ENCODE measurements at places on chromosomes 16 and 17.

DNA sequence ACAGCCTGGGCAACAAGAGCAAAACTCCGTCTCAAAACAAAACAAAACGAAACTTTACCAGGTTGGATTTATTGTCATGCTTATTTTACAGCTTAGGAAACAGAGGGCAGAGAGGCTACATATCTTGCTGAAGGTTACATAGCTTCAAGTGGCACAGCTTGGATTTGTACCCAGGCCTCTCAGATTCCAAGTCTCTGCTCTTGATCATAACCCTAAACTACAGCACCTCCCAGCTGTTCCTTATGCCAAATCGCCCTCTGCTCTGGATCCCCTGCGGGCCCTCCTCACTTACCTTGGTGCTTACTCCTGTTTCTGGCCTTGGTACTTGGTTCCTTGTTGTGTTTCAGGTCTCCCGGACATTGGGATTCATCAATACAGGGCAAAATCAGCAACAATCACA is 11.7 kb upstream of the CUEDC1 start:
- no peaks in the 10 kb centered on the region for H3K27me3 ChIP-seq

- H3K4me1 ChIP-seq, result peaks cover 24% of the 10 kb centered on the region
- H3K4me3 ChIP-seq, result no peak overlapping the region
- H3K27me3 ChIP-seq, result no peaks in the 10 kb centered on the region
- no peak for DNase-seq
- H3K36me3 ChIP-seq, result peaks cover 39% of the 10 kb centered on the region
- H3K27ac ChIP-seq, result no peak overlapping the region
These were observed 106.4 kb upstream of the TOB1 start for GRCh38 chr17:50972577-50972976.

DNA sequence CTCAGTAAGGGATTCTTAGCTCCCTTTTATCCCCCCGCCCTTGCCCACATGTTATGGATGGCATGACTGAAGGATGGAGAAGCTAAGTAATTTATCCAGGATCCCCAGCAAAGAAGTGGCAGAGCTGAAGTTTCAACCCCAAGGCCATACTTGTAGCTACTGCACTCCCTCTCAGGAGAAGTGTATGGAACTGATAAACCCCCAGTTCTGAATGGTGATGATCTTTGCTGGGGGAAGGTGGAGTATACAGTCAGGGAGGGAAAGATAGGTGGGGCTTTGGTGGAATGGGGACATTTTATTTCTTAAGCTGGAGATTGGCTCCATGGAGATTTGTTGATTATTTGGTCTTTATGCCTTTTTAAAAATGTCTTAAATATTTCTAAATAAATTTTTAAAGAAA is 58.3 kb downstream of the TNRC6C start:
- DNase-seq, result no peak
- peaks cover 5% of the 10 kb centered on the region for H3K4me1 ChIP-seq
- H3K27ac ChIP-seq, result no peak overlapping the region
- H3K36me3 ChIP-seq, result no peaks in the 10 kb centered on the region

DNA sequence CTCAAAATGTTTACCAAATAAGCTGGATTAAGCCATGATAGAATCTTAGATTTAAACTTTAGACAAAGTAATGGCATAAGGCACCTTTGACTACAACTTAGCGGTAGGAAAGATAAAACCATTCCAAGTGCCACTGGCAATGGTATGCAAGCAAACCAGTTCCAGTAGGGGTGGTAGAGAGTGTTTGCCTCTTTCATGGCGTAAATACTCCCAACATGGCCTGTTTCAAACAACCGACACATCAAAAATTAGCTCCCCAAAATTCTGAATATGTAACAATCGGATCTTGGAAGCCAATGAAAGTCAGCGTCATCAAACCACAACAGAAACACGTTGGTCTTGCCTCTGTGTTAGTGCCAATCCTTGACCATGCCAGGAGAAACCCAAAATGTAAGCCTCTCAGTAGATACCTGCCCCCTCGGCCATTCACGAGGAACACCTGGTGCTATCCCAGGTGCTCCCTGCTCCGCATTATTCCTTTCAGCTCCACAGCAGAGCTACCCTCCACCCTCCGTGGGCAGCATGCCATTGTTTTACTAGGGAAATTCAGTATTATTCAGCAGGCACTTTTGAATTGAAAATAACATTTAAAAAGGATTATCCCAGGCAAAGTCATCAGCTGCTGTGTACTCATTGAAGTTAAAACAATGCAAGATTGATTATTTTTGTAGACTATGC is 307.8 kb upstream of the CDH11 start:
- no peaks in the 10 kb centered on the region for H3K36me3 ChIP-seq
- no peak overlapping the region for H3K27ac ChIP-seq
- H3K4me1 ChIP-seq, result no peaks in the 10 kb centered on the region
- DNase-seq, result no peak
- no peaks in the 10 kb centered on the region for H3K27me3 ChIP-seq
- no peak overlapping the region for H3K4me3 ChIP-seq

DNA sequence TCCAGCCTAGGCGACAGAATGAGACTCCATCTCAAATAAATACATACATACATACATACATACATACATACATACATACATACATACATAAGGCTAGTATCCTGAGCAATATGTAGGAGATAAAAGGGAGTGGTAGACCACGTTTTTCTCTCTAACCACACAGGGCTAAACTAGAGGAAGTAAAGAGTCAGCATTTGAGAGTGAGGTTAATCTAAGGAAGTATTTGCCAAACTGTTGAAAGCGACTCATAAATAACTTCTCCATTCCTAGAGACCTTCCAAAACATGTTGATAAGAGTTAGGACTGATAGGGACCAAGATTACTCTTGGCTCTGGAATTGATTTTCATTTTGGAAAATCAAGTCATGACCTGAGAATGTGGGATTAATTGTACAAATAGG is 68.9 kb downstream of the NEUROD2 start:
- DNase-seq, result no peak
- no peak overlapping the region for H3K4me3 ChIP-seq
- H3K36me3 ChIP-seq, result no peaks in the 10 kb centered on the region
- peaks cover 6% of the 10 kb centered on the region for H3K4me1 ChIP-seq

GRCh38 chr17:7929158-7930023 is at the start of gene KCNAB3:
Gene KCNAB3 (minus strand): TSS chr17:7929856. CDS start chr17:7929435, 421 bp downstream.
- peak within 1 kb of the TSS; percentile 98 for H3K4me3 ChIP-seq
- peak; percentile 97 for DNase-seq
- no peaks in the 10 kb centered on the region for H3K27me3 ChIP-seq
- H3K4me1 ChIP-seq, result peaks cover 42% of the 10 kb centered on the region
- H3K36me3 ChIP-seq, result peaks cover 4% of the 10 kb centered on the region

DNA sequence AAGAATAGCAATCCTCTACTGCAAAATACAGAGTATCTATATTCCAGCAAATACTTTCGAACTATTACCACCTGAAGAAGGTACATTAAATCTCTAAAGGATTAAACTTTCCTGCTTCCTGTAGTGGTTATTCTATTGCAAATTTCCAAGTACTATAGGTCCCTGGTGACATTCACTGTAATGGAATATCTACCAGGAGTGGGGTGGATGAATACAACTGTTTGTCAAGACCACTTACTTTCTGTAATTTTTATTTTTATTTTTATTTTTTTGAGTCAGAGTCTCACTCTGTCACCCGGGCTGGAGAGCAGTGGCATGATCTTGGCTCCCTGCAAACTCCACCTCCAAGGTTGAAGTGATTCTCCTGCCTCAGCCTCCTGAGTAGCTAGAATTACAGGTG is 389.5 kb downstream of the TMEM114 start:
- DNase-seq, result no peak
- no peaks in the 10 kb centered on the region for H3K36me3 ChIP-seq
- no peaks in the 10 kb centered on the region for H3K27me3 ChIP-seq
- no peak overlapping the region for H3K4me3 ChIP-seq

GRCh38 chr17:79243603-79243990 is 169.0 kb downstream of the ENGASE start:
- H3K27ac ChIP-seq, result no peak overlapping the region
- H3K4me1 ChIP-seq, result no peaks in the 10 kb centered on the region
- no peak overlapping the region for H3K4me3 ChIP-seq
- H3K27me3 ChIP-seq, result no peaks in the 10 kb centered on the region

DNA sequence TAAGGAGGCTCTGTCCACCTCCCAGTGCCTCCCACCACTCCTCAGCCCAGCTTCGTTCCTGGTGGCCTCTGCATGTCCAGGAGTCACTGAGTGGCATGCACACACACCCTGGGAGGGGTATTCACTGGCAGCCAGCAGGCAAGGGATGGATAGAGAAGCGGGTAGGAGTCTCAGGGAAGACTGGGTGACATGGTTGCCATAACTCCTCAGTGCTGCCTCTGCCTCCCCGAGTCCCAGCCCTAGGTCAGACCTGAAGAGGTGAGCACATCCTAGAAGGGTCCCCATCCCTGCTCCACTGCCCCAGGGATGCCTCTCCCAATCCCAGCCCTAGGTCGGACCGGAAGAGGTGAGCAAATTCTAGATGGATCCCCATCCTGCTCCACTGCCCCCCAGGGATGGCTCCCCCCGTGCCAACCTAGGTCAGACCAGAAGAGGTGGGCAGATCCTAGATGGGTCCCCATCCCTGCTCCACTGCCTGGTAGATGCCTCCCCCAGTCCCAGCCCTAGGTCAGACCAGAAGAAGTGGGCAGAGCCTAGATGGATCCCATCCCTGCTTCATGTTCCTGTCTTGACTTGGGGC is 197.0 kb downstream of the IRF8 start:
- no peak overlapping the region for H3K27ac ChIP-seq
- no peak overlapping the region for H3K4me3 ChIP-seq
- no peaks in the 10 kb centered on the region for H3K36me3 ChIP-seq
- no peak for DNase-seq

DNA sequence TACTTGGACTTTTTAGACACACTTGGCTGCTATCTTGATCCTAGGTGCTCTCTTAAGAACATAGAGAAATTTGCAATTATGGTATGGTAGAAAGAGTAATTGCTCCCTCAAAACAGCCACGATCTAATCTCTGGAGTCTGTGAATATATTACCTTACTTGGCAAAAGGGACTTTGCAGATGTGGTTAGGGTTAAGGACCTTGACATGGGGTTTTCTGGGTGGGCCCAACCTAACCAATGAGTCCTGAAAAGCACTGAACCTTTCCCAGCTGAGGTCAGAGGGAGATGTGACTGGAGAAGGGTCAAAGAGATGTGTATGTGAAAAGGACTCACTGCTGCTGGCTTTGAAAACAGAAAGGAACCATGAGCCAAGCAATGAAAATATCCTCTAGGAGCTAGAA is 26.7 kb upstream of the MED13 start:
- H3K4me3 ChIP-seq, result no peak overlapping the region
- H3K27ac ChIP-seq, result no peak overlapping the region
- peaks cover 6% of the 10 kb centered on the region for H3K4me1 ChIP-seq
- DNase-seq, result no peak
- no peaks in the 10 kb centered on the region for H3K27me3 ChIP-seq

GRCh38 chr17:69954241-69954925 is 120.6 kb upstream of the KCNJ16 start:
- peaks cover 15% of the 10 kb centered on the region for H3K4me1 ChIP-seq
- no peaks in the 10 kb centered on the region for H3K36me3 ChIP-seq
- no peak overlapping the region for H3K27ac ChIP-seq
- no peaks in the 10 kb centered on the region for H3K27me3 ChIP-seq
- H3K4me3 ChIP-seq, result no peak overlapping the region

DNA sequence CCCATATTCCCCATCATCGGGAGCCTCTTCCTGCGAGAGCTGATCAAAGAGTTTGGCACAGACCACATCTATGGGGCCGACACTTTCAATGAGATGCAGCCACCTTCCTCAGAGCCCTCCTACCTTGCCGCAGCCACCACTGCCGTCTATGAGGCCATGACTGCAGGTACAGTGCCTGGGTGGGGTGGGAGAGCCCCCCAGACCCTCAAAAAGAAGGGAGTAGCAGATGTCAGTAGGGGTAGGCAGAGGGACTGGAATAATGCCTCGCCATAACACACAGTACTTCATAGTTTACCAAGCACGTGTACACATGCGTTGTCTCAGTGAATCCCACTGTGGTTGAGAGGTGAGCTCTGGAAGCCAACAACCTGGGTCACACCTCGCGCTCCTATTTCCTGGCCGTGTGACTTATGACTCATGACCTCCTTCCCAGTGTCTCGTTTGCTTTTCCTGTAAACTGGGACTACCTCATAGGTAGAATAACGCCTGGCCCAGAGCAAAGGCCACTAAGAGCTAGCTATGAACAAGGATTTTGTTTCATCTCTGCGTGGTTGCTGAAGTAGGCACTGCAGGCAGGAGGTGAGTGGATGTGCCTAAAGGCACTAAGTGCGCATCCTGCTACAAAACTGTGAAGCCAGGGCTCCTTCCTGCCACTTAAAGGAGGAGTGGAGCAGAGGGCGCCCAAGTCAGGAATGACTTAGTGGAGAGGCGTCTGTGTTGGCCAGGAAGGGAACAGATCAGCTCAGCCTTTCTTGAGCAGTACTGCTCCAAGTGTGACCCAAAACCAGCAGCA is 5.2 kb downstream of the NAGLU start:
- H3K36me3 ChIP-seq, result peaks cover 16% of the 10 kb centered on the region
- H3K27me3 ChIP-seq, result no peaks in the 10 kb centered on the region
- no peak overlapping the region for H3K4me3 ChIP-seq

GRCh38 chr16:29712809-29713208 is 33.0 kb downstream of the C16orf54 start:
- no peak overlapping the region for H3K4me3 ChIP-seq
- H3K27me3 ChIP-seq, result no peaks in the 10 kb centered on the region
- H3K27ac ChIP-seq, result no peak overlapping the region

GRCh38 chr16:69318177-69318910 is 7.2 kb downstream of the VPS4A start:
- no peak for DNase-seq
- no peak overlapping the region for H3K4me3 ChIP-seq
- no peaks in the 10 kb centered on the region for H3K27me3 ChIP-seq
- H3K27ac ChIP-seq, result no peak overlapping the region

DNA sequence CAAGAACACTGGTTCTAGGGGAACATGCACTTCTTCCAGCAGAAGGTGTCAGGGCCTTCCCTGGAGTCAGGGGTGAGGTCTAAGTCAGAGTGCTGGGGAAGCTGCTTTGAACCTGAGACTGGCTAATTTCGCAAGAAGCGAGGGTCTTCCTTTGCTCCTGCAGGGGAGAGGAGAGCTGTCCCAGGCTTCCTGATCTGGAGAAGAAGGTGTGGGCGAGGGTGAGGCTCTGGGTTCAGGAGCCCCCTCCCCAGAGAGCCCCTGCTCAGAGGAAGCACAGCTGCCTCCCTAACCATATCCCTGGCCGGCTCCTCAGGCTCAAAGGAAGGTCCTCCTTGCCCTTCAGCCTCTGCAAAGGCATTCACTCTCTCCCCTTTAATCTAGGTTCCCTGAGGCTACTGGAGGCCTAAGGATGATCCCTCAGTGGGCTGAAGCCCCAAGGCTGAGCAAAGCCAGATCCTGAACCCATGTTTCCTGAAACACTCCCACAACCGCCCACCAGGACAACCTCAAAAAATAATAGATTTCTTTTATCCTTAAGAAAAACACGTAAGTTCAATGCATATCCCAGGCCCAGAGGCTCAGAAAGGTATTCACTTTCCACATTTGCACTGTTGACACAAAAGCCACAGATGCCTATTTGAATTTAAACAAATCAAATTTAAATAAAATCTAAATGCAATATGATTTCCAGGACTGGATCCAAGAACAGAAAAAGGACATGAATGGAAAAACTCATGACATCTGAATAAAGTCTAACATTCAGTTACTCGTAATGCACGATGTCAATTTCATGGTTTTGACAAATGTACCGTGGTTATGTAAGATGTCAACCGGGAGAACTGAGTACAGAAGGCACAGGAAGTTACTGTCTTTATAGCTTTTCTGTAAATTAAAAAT is 71.5 kb upstream of the RCVRN start:
- peaks cover 34% of the 10 kb centered on the region for H3K36me3 ChIP-seq
- H3K27me3 ChIP-seq, result no peaks in the 10 kb centered on the region
- H3K4me1 ChIP-seq, result peaks cover 71% of the 10 kb centered on the region
- no peak overlapping the region for H3K4me3 ChIP-seq
- no peak for DNase-seq
- H3K27ac ChIP-seq, result peak overlapping the region; percentile 38

All from Karpas-422 (cell line).